ENCODE measurements at places on chromosomes 2 and 18.

- no peak for DNase-seq
Measured at GRCh38 chr18:53148123-53148522, 808.1 kb downstream of the DCC start.

DNA sequence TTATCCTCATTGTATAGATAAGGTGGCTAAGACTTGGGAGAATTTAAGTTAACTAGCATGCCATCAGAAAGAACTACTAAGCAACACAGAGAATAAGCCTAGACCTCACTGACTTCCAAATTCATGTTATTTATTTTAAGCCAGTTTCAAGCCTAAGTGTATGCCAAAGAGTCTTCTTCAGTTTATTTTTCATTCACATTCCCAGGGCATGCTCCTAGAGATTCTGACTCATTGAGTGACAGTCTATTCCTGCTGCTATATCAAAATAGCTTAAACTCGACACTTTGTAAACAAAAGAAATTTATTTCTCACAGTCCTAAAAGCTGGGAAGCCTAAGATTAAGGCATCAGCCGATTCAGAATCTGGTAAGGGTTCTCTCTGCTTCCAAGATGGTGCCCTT is 467.1 kb downstream of the MBD2 start:
- no peak for DNase-seq

DNA sequence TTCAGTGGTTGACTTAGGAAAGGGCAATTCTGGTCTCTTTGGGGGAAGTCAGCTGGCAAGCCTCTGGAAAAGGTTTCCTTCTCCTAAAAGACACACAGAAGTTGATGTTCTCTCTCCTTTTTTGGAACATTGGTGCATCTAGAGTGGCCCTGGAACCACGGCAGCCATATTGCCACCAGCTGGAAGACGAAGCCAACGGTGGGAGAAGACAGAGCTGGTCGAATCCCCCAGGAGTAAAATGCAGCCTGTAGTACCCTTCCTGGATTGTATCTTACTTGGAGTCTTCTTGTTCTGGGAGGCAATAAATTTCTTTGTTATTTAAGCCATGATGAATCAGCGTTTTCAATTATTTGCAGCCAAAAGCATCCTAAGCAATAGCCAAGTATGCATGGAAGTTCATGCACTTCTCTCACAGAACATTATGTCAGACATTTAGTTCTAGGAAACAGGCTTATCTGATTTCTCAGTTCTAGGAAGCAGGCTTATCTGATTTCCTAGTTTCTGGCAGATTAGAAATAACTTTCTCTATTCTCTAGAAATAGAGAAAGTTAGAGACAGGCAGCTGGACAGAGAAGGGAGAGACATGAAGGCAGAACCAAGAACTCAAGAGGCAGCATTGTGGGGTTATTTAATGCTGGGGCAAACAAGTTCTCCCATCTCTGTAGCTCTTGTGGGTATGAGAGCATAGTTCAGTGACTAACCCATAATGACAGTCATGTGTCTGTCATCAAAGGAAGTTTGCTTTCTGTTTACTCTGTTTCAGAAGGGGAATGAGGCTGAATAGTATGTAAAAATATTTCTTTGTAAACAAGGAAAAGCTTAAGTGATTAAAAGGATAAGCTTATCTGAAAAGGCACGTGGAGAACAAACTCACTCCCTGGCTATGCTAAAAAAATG is 40.5 kb upstream of the NABP1 start:
- no peak for DNase-seq

- DNase-seq, result no peak
Measured at GRCh38 chr18:36083729-36084128, 16.4 kb upstream of the RPRD1A start.

- no peak for DNase-seq
Measured at GRCh38 chr18:41119031-41119430, 836.0 kb upstream of the PIK3C3 start.

DNA sequence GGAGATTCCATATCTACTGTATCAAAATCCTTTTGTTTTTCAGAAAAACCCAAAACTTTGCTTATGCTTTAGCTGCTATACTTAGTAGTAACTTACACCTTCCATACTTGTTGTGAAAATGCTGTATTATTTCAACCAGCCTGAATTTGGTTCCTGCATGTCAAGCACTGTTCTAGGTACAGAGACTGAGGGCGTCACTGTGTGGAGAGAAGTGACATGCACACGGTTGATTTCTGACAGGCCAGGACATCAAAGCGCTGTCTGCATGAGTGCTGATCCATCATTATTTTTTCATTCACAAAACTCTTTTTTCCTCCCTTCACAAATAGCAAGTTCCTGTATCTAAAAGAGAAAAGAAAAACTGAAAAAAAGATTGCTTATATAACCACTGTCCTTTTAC is 31.6 kb downstream of the TRAPPC12 start:
- no peak for DNase-seq

- DNase-seq, result no peak
Measured at GRCh38 chr2:179021258-179021657, 28.7 kb downstream of the CCDC141 start.

GRCh38 chr2:161344692-161345091 is 36.5 kb downstream of the PSMD14 start:
- DNase-seq, result no peak

DNA sequence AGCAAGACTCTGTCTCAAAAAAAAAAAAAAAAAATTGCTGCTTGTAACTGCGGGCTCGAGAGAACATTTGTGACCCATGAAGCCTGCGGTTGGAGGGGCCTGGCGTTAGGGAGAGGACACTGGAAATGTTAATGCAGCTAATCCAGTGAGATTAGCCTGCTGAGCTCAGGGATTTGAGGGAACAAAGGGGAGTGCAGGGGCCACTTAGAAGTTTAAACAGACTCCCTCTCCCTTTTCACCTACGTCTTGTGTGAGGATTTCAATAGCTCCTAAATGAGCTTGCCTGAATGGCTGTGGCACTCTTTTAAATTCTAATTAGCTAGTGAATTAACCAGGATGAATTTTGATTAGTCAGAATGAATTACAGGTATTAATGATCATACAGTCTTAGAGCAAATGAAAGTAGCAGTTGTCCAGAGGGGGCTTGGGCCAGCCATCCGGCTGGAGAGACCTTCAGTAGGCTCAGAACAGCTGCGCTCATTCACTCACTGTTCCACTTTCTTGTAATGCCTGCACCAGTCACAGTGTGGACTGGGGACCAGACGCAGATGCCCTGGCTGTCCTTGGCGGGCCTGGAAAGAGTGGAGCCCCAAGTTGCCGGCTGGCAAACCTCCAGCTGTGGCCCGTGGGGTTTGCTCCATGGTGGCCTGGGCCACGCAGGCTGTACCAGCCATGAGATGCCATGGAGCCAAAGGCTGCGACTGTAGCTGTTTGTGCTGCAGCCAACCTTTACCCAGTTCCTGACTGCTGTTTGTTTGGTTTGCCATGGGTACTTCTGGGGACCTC is 20.8 kb downstream of the LDLRAD4 start:
- DNase-seq, result no peak

GRCh38 chr18:33755391-33755790 is 177.4 kb downstream of the ASXL3 start:
- no peak for DNase-seq

GRCh38 chr18:57780318-57780705 is 22.8 kb downstream of the ATP8B1 start:
- peak; percentile 26 for DNase-seq

GRCh38 chr18:12074736-12075135 is 18.9 kb upstream of the ANKRD62 start:
- DNase-seq, result no peak

DNA sequence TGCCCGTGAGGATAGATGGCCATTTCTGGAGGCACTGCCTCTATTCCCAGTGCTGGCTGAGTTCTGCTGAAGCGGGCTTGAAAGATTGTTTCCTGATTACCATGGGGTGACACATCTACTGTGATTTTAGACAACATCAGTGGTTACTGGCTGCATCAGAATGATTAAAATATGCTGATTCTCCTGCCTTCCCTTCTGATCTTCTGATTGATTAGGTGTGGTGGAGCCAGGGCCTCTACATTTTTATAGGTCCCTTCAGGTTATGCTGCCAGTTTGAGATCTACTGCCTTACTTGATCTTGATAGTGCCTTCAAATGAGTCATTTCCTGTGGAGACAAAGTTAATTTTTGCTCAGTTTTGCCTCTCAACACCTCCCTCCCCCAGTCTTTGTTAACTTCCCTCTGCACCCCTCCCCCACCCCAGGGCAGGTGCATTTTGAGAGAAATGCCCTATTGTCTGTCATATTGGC is 31.6 kb upstream of the SNORC start:
- DNase-seq, result no peak

- DNase-seq, result no peak
Measured at GRCh38 chr18:9016633-9017166, 85.8 kb upstream of the NDUFV2 start.

- no peak for DNase-seq
Measured at GRCh38 chr2:3789256-3789655, 85.9 kb downstream of the DCDC2C start.

GRCh38 chr2:181411105-181411849 is 45.9 kb upstream of the ITGA4 start:
- no peak for DNase-seq

- DNase-seq, result no peak
Measured at GRCh38 chr2:188693111-188693510, 281.1 kb upstream of the COL3A1 start.

- DNase-seq, result no peak
Measured at GRCh38 chr2:241858206-241859016, at the start of gene PDCD1. PDCD1 (minus strand) TSS chr2:241858894; CDS start chr2:241858838, 56 bp downstream.

DNA sequence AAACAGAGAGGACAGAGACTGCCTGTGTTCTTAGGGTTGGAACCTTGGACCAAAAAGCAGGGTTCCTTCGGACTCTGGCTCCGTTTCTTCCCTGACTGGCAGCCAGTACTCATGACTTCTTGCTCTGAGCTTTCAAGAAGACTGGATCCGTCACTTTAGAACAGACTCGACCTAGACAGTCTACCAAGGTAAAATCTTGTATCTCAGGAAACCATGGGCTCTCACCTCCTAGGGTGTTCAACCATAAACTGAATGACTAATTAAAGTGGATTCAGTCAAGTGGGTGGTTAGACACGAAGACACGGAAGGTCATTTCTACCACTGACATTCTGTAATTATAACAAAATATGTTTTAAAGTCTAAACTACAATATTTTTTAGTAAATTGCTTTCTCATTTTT is 153.8 kb upstream of the SLC39A10 start:
- no peak for DNase-seq

DNA sequence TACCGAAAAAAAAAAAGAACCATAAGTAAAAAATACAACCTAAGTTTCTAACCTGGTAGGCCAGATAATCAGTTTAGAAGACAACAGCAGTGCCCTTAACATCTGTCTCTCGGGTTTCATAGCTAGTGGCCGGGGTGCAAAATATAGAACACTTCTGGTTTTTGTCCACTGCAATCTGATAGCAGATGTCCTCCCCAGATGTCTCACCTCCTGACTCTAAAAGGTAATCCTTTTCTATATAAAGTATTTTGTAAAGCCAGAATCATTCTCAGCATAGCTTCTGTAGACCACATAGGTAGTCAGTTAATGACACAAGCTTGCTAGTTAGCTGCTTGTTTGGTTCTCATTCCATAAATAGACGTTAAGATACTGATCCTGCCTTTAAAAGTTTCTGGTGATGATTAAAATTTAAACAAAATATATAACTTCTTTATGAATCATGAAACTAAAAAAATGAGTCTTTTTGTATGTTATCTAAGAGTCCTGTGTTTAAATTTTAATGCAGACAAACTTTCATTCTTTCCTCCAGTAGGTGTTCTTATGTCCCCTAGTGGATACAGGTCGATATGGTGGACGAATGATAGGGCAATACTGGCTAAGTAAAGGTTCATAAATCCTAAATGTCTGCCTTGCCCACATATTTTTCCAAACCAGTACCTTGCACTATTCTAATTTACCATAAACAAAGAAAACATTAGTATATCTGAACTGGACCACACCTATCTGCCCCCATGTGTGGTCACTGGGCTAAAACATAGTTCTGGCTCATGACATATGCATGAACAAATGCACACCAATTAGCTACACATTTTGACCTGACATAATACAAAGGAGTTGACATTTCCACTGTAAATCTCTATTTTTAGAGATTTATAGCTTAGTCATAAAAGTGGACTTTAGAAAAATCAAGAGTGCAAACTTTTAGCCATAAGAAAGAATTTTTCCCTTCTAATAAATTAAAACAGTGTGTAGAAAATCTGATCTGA is 171.0 kb downstream of the SRBD1 start:
- peak; percentile 15 for DNase-seq

DNA sequence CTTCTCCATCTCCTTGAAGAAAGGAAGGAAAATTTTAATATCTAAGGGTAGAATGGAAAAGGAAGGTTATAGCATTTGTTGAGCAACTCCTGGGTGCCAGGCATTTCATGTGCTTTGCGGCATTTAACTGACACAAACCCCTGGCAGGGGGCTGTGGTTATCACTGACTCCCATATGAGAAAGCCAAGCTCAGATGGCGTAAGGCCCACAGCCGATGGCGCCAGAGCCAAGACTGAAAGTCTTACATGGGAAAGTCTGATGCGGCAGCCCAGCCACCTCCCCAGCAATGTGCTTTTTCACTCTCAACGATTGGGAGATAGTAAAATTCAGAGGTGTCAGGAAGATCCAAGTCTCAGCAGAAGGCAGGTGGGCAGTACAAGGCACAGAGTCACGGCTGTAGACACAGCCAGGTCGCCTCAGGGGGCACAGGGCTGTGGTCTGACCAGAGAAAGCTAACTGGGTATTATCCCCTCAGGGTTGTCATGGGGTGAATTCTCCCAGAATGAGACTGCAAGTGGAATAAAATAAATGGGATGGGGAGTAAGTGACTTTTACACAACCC is 324.2 kb upstream of the NCKAP5 start:
- no peak for DNase-seq

GRCh38 chr2:222287862-222288479 is 10.8 kb downstream of the PAX3 start:
- DNase-seq, result no peak

GRCh38 chr18:56475250-56475649 is 163.1 kb downstream of the TXNL1 start:
- DNase-seq, result no peak

GRCh38 chr2:173271135-173271534 is 83.5 kb upstream of the CDCA7 start:
- no peak for DNase-seq

DNA sequence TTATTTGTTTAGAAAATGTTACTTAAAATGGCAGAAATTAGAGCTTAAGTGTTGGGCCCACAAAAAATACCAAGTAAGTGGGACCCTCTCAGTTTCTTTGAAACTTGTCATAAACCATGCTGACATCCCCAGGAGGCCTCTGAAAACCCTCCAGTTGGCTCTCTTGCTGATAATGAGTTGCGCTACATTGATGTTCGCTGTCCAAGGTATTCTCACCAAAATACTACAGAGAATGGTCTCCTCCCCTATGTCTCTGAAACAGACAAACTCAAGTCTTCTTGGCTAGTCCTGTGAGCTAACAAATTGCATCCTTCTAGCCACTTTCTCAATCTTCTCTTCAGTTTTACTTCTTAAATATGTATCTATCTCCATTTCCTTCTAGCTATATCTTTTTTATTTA is 669.4 kb downstream of the IRS1 start:
- DNase-seq, result no peak

Measured in SW 1271 (cell line).